ENCODE measurements at places on chromosomes 6 and 20.

- no peak for DNase-seq
Observed at GRCh38 chr20:38581013-38581412, at the start of gene ADIG. Gene ADIG (plus strand): TSS chr20:38581197. CDS start chr20:38581251, 54 bp downstream.

DNA sequence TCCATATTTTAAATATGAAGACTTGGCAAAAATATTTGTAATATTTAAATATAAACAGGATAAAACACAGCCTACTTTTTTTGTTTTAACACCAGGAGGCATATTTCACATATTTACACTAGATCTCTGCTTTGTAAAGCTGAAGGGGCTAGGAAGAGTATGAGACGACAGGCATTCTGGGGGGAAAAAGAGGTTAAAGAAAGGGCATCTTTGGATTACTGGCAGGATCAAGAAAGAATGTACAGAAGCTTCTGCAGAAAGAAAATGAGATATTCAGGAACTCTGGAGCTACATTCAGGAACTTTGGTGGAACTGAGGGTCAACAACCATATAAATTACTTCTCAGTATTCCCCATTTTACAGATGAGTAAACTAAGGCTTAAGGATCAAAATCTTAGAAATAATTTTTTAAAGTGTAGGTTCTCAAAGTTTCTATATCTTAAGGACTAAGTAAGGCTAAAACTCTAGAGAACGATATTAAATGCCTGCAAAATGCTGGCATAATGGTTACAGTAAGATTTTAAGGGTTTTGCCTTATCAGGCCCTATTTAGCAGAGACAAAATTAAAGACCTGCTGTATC is 156.5 kb downstream of the CDK19 start:
- no peak for DNase-seq

GRCh38 chr6:143141442-143141841 is 80.8 kb downstream of the AIG1 start:
- DNase-seq: no peak

- no peak for DNase-seq
Observed at GRCh38 chr6:39929039-39929732, 5.1 kb downstream of the MOCS1 start.

- DNase-seq: peak; percentile 72
Observed at GRCh38 chr6:157635388-157636244, 187.4 kb upstream of the SNX9 start.

DNA sequence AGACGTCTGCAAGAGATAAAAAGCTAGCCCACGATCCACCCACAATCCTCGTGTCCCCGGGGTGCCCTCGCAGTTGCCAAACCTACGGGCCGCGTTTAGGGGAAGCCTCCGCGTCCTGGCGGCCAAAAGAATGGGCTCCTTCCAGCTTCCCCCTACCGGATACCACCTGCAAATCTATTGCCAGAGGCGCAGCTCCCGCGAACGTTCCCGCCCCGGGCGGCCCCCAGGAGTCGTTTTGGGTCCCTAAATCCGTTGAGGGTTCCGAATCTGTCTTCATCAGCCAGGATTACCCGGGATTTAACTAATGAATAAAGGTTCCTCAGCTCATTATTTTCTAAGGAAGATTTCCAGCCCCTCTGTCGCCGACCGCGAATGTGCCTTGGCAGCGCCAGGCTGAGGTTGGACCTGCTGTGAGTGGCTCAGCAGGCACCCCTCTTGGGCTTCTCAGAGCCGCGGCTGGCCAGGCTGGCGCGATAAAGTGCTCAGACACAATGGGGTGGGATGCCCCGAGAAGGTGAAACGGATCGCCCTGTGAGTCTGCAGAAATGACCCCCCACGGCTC is 2.8 kb upstream of the VSX1 start:
- DNase-seq: no peak
